ENCODE measurements at places on chromosomes 2 and 18.

DNA sequence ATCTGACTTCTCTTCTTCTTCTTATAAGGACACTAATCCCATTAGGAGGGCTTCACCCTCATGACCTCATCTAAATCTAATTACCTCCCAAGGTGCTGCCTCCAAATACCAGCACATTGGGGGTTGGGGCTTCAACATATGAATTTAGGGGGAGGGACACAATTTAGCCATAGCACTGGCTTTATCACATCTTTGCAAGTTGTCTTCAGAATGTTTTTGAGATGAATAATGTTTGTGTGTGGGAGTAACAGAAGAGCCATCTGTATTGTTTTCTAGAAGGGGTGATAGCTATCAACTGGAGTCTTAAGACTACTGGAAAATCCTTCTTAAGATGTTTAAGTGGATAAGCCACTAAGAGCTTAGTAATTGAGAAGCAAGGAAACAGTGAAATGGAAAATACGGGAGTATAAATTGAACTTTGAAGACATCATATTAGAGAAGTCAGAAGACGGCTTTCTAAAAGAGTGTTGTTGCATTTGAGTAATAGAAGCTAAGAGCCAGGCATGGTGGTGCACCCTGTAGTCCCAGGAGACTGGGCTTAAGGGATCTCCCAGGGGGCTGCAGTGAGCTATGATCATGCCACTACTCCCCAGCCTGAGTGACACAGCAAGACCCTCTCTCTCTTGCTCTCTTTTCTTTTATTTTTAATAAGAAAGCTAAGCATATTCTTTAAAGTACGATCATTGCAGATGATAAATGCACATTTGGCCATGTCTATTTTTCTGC is 32.6 kb upstream of the B3GNT2 start:
- no peak for DNase-seq

DNA sequence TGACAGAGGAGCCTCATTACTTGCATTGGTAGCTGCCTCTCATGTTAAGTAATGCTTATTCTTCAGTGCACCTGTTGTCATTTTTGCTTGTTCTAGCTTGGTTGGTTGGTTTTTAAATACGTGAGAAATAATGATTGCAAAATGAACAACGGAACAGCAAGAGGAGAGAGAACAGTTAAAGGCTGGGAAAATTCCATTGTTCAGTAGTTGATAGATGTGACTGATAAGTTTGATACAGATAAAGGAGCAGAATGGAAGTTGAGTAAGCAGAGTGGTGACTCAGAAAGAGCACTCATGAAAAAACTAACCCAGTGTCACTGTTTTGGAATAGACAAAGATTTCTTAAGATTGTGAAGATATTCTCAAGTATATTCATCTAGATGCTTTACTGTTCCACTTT is 50.5 kb downstream of the MTA3 start:
- no peak for DNase-seq

- no peak for DNase-seq
Observed at GRCh38 chr18:5604778-5605177, 61.0 kb upstream of the EPB41L3 start.

GRCh38 chr2:62505109-62505749 is 766 bp downstream of the TMEM17 start:
- DNase-seq, result no peak

DNA sequence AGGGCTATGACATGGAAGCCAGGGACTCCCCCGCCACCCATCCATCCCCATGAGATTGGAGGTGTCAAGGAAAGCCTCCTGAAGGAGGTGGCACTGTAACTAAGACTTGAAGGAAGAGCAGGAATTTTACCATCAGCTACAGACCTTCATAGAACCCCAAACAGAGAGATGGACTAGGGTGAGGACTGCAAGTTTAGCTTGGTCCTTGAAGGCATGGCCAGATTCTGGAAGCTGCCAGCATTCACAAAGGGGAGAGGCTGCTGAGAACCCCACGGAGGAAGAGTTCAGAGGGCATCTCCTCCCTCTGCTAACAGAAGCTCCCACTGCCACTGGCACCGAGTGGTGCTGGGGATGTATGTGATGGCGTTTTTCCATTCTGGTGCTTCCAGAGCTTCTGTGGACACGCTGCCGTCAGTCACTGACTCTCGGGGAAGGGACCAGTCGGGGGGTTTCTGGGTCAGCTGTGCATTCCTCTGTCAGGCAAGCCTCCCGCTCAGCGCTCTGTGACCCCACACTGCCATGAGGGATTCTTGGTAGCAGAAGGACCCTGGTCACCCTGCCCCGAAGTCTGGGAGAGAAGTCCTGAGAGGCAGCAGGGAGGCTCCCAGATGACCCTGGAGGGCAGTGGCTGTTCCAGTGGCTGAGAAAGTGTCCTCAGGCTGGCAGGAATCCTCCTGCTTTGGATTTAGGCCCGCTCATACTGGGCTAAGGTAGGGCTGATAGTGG is 18.1 kb downstream of the TMEM185B start:
- no peak for DNase-seq

GRCh38 chr2:191382801-191383200 is 137.6 kb downstream of the MYO1B start:
- no peak for DNase-seq

- no peak for DNase-seq
Observed at GRCh38 chr2:207465894-207466293, 63.9 kb upstream of the CREB1 start.

- no peak for DNase-seq
Observed at GRCh38 chr2:234271338-234271737, 220.8 kb downstream of the SPP2 start.

DNA sequence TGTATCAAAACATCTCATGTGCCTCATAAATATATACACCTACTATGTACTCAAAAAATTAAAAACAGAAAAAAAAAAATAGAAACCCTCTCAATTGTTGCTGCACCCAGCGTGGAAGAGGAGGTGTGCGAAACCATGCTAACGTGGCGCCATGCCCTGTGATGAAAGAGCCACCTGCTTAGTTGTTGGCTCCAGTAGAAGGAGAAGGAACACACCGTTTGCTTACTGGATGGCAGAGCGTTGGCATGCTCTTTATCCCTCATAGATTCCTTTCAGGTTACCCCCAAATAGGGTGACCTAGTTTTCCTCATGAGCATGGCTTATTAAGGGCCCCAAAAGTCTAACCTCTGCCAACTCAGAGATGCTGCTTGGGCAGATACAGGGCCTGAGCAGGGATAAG is 332.1 kb downstream of the AGAP1 start:
- DNase-seq, result no peak

DNA sequence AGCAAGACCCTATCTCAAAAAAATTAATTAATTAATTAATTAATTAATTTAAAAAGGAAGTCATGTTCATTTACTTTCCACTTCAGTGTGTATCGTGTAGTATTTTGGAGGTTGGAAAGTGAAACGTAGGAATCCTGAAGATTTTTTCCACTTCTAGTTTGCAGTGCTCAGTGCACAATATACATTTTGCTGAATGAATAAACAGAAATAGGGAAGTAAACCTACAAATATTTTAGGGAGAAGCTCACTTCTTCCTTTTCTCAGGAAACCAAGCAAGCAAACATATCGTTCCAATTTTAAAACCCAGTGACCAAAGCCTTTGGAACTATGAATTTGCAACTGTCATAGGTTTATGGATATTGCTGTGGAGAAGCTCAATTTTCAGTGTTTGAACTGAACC is 27.8 kb downstream of the SLC14A1 start:
- no peak for DNase-seq

GRCh38 chr2:111930409-111930808 is 32.0 kb downstream of the MERTK start:
- no peak for DNase-seq

DNA sequence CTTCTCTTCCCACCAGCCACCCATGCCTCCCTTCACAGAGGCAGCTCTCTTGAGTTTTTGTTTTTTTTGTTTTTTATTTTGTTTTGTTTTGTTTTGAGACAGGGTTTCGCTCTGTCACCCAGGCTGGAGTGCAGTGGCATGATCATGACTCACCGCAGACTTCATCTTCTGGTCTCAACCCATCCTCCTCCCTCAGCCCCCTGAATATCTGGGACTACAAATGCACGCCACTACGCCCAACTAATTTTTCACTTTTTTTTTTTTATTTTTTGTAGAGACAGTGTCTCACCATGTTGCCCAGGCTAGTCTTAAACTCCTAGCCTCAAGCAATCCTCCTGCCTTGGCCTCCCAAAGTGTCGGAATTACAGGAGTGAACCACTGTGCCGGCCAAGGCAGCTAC is 161.4 kb downstream of the TRABD2A start:
- DNase-seq, result no peak

DNA sequence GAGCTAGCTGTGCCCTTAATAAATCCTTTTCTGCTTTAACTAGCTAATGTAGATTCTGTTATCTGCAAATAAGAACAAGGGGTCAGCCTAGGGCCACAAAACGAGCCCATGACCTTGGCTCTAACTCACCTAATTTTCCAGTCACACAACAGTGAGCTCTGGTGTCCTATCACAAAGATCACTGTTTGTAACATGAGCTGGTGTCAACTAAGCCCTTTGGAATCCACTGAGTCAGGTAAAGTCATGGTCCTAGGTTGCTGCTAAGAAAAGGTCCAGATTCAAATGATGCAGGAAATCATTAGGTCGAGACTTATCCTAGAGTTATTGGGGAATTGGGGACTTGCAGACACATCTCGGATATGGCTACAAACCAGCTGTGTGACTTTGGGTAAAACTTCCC is 49.9 kb downstream of the ST8SIA5 start:
- DNase-seq, result no peak

DNA sequence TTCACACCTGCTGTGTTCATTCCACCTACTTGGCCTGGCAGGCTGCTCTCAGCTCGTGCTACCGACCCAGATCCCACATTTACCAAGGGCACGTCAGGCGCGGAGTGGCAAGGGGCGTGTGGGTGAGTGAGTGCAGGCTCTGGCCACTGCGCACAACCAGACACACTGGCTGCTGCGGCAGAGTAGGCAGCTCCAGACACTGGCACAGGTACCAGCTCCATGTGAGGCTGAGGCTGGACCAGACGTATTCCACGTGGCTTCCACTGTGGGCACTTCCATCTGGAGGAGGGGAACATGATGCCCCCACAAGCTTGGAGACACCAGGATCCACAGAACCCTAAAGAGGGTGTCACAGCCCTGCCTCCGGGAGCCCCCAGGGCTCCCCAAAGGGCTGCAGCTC is 74.6 kb upstream of the ZNF804A start:
- DNase-seq, result no peak

GRCh38 chr2:231820786-231821303 is 34.6 kb downstream of the COPS7B start:
- no peak for DNase-seq

GRCh38 chr2:120711694-120712093 is 24.0 kb upstream of the GLI2 start:
- no peak for DNase-seq

- DNase-seq, result no peak
Observed at GRCh38 chr2:134737671-134738070, 18.9 kb upstream of the TMEM163 start.

DNA sequence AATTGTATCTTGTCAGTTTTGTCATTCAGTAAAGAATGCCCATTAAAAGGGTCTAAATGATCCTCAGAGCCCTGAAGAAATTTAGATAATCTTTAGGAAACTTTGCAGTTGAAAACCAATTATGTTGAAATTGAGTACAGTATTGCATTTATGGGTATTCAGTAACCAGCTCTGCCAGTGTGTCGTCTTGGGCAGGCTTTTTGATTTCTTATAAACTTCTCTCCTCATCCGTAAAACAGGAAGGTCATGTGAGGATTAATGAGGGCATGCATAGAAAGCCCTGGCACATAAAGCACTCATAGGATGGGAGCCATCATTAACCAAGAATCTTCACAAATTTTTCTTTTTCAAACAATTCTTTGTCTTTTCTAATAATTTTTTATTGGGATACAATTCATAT is 14.8 kb downstream of the PNO1 start:
- DNase-seq, result no peak

- DNase-seq, result no peak
Observed at GRCh38 chr2:238281826-238282480, 6.5 kb downstream of the PER2 start.

DNA sequence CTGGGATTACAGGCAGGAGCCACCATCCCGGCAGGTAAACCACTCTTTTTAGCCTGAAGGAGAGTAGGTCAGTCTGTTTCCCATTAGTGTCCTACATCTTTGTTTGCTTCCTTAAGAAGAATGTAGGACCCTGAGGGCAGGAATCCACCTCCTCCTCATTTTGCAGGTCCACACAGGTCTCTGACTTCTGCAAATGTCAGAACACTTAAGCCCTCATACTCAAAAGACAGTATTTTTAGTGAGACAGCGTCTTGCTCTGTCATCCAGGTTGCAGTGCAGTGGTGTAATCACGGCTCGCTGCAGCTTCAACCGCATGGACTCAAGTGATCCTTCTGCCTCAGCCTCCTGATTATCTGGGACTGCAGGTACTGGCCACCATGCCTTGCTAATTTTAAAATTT is 9.3 kb downstream of the PSTPIP2 start:
- DNase-seq, result no peak

GRCh38 chr2:99621774-99622173 is 132.0 kb upstream of the REV1 start:
- DNase-seq, result no peak

- DNase-seq, result no peak
Observed at GRCh38 chr2:98088261-98088660, 1.3 kb downstream of the VWA3B start.

DNA sequence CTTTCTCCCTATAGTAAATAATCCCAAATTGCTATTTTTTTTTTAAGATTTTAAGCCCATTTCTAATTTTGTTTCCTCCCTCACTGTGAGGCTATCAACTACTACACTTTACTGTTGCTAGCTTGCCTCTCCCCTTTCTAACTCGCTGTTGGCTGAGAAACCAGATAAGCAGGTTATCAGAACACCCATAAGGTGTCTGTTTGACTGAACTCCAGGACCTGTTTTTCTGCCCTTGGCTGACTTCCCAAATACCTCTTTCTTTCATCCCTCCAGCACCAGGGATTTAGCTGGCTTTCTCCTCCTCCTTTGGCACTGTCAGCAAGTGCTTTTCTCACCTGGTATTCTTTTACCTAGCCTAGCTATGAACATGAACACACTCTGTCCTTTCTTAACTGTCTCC is 11.1 kb downstream of the TRAK2 start:
- DNase-seq, result no peak

DNA sequence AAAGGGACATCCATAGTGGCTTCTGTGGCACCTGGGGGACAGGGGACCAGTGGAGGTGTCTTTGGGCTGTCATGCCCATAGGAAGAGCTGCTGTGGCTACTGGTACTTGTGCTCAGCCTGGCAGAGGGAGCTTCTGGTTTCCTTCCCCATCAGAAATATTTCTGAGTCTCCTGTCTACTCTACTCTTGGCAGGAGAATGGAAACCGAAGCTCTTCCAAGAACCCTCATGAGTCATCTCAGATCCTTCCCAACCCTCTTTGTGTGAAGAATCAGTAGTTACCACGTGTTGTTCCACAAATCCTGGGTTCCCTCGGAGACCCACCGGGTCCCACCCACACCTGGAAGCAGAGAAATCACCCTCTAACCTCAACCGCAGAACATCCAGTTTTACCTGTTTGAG is 234.9 kb downstream of the FHOD3 start:
- DNase-seq, result no peak

- DNase-seq, result no peak
Observed at GRCh38 chr2:142723236-142723635, 154.2 kb upstream of the KYNU start.

- no peak for DNase-seq
Observed at GRCh38 chr2:238642973-238643372, 204.9 kb upstream of the TWIST2 start.

- DNase-seq, result no peak
Observed at GRCh38 chr2:233094614-233095013, 34.5 kb downstream of the INPP5D start.

Measured in stimulated activated CD4-positive, alpha-beta T cell treated with anti-CD3 and anti-CD28 coated beads, TNF-alpha, amount 100 ng/mL, for 24 hours (primary cell).